ENCODE measurements at places on chromosomes 4 and X. TPM values are rescaled to one million over a fixed set of nuclear protein-coding genes. Genes with fewer than 3 reads are reported as not detected.

The SUPT20HL2 gene
- not detected for total RNA-seq

DNA sequence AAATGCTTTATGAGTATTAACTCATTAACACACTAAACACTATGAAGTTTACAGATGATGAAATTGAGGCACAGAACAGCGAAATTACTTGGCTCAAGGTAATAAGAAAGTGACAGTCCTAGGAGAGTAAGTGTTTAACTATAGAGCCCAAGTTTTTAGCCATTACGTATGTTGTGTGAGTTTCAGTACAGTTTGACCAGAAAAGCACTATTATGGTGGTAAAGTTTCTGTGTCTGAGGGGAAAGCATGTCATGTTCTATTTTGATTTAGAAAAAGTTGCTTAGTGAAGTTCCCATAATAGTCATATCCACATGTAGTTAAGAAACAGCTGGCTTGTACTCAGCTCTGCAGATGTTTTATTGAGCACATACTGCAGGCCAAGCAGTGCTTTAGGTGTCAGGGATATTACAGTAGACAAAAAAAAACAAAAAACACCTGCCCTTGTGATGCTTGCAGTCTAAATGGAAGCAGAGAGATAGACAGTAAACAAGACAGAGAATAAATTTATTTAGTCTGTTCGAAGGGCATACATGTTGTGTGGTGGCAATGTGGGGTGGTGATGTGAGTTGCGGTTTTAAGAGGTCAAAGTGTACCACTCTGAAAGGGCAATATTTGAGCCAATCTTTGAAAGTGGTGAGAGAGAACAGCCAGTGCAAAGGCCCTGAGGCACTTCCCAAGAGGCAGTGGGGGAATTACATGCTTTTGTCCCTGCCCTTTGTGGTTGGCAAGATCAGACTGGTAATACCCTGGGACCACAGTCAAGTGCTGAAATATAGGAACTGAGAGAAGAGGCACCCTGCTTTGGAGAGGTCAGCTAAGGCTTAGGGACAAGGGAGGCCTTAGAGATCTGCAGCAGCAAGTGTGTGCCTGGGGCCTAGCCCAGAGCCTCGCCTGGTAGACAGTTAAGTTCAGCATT, 6.2 kb downstream of the TMEM131L start:
- DNase-seq, result no peak

- DNase-seq, result no peak
Observed at GRCh38 chrX:11953615-11954014, 184.7 kb upstream of the FRMPD4 start.

The GABRB1 gene
- 1.1 TPM for total RNA-seq

- DNase-seq, result no peak
Observed at GRCh38 chrX:121655276-121655675, 607.9 kb downstream of the GLUD2 start.

The PAGE1 gene
- not detected for total RNA-seq

DNA sequence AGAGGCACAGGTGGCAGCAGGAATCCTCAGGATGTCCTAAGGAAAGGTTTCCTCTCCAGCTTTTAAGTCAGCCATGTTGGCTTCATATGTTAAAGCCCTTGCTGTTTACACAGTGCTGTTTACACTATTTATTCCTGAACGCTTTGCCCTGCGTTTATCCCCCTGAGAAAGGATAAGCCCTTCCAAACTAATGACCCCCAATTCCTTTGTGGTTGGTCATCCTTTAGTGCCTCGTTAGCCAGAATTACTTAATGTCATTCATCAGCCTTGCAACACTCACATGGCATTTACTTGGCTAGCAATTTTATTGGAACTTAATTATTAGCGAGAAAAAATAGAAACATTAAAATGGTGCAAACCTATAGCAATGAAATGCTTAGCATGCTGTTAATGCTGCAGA, 23.8 kb downstream of the VCX2 start:
- DNase-seq, result no peak

The CXCL8 gene
- total RNA-seq, result not detected

The FAM9B gene
- total RNA-seq, result not detected

The CSAG2 gene
- total RNA-seq, result not detected

GRCh38 chrX:49840679-49841078, 11.6 kb downstream of the PAGE4 start:
- peak; percentile 66 for DNase-seq

DNA sequence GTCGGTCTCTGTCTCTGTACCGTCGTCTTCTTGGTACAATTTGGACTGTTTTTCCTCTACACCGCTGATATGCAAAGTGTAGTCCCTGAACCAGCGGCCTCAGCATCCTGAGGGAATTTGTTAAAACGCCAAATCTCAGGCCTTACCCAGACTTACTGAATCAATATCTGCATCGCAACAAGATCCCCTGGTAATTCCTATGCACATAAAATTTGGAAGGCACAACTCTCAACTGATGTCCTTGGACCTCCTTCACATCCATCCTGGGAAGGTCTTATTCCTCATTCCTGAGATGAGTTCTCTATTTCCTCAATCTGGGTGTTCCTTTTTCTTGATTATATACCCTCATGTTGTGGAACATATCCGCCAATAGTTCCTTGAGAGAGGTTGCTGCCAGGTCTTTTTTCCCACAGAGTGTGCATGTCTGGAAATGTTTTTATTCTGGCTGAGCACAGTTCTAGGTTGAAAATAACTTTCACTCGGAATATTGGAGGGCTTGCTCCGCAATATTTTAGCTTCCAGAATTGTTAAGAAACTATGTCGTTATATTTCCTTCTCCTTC, 738 bp upstream of the HPF1 start:
- DNase-seq, result no peak

GRCh38 chr4:111031001-111031579, 408.2 kb upstream of the PITX2 start:
- no peak for DNase-seq

The CNKSR2 gene
- 0.51 TPM for total RNA-seq

DNA sequence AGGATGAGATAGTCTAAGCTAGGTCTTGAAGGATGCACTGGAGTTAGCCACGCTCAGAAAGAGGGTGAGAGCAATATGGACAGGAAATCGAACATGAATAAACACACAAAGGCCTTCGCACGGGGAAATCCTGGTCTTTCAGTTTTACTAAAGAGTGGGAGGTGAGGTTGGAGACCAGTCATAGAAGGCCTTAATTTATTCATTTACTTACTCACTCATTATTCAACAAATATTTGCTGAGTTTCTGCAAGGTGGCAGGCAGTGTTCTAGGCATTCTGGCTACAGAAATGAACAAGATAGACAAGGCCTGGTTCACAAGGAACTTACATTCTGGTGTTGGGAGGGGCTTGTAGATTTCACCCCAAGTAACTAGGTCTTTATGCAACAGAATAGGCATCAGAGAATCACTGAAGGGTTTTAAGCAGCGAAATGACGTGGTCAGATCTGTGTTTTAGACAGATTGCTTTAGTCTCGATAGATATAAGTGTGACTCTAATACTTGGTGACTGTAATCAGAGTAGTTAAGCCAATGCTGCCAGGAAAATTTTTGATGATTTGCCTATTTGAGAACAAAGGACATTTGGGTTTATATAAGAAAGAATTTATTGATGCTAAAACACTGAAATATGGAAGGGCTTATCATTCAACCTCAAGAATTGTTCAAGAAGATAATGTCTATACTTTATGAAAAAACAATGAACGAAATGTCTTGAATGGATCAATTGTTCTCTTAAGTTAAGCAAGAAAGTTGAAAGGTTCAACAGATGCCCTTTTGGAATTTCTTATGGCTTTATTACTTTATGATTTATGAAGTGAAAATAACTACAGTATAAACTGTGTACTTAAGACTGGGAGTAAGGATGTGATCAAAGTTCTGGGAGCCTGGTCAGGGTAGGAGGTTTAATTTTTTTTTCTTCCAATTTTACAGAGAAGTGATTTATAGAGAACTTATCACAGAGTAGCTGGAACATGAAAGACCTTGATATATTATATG, 184.4 kb upstream of the CASK start:
- no peak for DNase-seq

GRCh38 chr4:99855678-99856077, 38.5 kb downstream of the LAMTOR3 start:
- no peak for DNase-seq

The SASH3 gene
- 2.2 TPM for total RNA-seq

DNA sequence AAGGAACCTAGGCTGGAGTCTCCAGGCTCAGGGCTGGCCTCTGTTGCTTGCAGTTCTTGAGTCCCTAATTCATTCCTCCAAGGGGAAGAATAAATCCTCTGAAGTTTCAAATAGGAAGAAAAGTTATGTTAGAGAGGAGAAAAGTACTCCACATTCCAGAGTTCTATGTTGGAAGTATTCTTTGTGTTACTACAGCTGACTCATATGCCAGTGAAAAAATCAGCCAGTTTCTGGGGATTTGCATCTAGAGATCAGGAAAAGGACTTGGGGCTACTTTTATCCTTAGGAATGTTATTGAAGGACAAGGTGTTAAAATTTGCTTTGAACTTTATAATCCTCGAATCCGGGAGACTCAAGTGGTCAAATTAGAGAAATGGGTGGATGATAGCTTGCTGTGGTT, 11.7 kb upstream of the NUDT9 start:
- no peak for DNase-seq

The RASL11B gene
- total RNA-seq, result 5.4 TPM

The AFP gene
- not detected for total RNA-seq

- no peak for DNase-seq
Observed at GRCh38 chrX:150731795-150732194, 38.6 kb downstream of the MTMR1 start.

DNA sequence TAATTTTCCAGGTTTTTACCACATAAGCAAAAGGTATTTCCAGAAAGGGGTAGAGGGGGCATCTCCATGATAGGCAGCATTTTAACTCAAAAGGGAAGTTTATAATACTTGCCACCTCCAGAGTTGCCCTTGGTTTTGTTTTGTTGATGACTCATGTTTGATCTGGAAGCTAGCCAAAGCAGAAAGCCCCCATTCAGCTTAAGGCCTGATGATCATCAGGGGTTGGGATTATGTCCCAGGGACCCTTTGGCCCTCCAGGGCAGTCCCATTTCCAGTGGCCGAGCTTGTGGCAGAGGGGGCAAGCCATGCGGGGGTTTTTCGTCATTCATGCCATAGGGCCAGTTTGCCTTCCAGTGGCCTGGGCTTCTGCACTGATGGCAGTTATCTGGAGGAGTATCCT, 143.0 kb upstream of the PLAC1 start:
- DNase-seq, result no peak

The CCDC160 gene
- total RNA-seq, result not detected

- no peak for DNase-seq
Observed at GRCh38 chrX:11755724-11756123, 2.3 kb upstream of the MSL3 start.

DNA sequence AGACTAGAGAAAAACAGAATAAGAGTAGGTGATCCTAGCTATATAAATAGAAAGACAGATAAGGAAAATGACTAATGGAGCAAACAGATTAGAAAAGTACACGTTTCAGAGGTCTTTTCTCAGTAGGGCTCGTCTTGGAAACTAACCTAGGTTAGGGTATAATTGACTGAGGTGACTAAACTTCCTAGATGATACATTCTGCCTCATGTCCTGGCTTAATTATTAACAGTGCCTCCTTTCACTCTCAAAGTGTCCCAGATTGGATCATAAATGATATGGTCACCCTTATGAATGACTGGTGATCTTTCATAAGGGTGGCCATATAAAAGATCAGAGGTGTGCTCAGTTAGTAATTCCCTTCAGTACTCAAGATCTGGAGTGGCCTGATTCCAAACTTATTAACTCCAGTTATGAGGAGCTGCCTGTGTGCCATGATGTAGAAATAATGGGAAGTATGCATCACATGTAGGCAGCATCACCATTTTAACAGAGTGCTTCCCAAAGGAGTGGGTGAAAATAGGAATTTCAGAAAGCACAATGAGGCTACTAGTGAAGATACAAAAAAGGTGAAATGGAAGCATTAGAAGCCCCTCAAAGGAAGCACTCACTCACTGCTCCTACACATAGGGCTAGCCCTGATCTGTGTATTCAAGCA, 14.7 kb upstream of the GRIA3 start:
- DNase-seq, result no peak

DNA sequence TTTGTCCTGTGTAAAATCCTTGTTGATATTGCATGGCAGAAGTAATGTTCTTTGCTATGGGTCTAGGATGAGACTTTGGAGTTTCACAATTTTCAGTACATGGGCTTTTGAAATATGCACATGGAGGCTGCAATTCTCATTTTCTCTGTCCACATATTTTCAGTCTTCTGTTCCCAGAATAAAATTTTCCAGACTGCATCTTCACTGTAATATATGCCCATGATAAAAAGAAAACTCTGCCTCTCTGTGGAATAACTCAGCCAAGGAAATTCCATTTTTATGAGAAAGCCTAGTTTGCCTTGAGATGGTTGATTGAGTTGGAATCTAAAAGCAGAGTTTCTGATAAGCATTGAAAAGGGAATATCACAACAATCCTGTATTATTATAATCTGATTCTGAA, 601.4 kb upstream of the AADAT start:
- DNase-seq, result no peak

- no peak for DNase-seq
Observed at GRCh38 chr4:54614149-54614548, 43.6 kb upstream of the KIT start.

The ADRA2C gene
- total RNA-seq, result 6.2 TPM

GRCh38 chr4:67160394-67160793, 384.9 kb downstream of the CENPC start:
- DNase-seq, result no peak

DNA sequence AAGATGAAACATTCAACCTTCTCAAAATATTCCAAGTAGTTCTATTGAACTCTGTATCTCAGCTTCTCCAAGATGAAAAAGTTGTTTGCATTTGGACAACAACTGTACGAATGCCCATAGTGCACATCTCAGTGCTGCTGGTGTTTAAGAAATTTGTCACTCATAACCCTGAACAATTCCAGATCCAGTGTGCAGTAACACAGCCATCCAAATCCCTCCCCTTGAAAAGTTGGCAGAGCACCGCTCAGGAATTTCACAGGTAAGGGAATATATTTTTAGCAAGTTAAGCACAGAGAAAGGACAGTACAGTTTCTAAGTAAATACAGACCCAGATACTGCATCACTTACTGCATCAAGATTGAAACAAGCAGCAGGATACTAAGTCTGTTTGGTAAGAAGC, 104.7 kb downstream of the CNOT6L start:
- no peak for DNase-seq

The TCP11X2 gene
- total RNA-seq, result not detected

DNA sequence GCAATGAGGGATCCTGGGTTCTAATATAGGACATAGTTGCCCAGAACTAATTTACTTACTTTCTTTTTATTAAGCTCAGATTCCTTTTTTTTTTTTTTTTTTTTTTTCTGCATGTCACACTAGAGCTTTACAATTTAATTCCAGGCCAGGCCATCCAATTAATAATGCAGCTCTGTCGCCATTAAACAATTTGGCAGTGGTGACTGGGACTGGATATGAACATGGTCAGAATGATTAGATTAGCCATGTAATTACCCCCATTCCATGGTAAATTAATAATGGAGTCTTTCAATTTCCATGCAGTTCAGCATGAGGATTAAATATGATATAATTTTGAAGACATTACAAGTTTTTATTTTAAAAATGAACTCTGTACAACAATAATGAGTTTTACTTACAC, 226.9 kb upstream of the ANXA3 start:
- no peak for DNase-seq

DNA sequence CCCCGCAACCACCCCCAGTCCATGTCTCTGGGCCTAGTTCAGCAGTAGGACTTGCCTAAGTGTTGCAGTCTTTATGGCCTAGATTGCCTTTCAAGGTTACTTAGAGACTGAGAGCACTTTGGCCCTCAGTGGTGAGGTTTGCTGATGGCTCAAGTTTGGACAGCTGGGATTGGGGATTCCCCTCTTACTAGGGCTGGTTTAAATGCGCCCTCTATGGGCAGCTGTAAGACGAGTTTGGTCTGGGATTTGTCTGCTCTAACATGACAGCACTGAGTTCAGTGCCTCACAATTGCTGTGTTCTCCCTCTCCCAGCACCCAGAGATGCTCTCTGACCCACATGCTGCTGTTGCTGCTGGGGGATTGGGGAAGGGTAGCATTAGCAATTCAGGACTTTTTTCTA, 23.1 kb downstream of the DACH2 start:
- no peak for DNase-seq

All from Right ventricle myocardium superior (tissue), 1 donor.